ENCODE measurements at places on chromosomes 2 and 18.

DNA sequence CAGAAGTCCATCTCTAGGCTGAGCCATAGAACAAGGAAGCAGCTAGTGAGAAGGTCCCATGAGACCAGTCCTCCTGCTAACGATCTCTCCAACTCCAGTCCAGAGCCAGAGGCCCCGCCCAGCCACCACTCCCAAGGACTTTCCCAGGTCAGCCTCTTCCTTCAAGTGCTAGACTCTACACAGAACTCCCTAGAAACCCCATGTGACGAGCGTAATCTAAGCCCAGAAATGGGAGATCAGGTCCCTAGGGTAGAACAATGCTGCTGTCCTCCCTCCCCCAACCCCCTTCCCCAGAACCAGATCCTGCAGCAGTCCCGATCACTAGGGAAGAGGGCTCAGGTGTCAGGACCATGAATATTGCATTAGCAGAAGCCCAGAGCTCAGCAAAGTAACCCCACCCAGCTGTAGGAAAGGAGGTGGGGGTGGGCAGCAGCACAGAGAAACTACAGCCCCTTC, 6.9 kb downstream of the DCTN1 start:
- DNase-seq: no peak

- no peak for DNase-seq
These were observed 29.4 kb downstream of the PSD4 start for GRCh38 chr2:113203217-113203530.

DNA sequence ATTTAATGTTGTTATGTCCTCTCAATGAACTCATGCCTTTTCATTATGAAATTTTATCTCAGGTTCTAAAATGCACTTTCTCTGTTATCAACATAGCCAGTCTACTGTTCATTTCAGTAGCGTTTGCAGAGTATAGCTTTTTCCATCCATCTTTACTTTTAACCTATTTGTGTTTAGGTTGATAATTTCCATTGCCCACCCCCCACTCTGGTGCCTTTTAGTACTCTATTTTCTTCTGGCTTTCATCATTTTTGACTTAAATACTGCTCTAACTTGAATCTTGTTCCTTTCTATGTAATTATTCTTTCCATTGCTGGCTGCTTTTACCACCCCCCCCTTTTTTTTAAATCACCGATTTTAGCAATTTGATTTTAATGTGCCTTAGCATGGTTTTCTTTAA, 585.0 kb upstream of the LRATD1 start:
- DNase-seq: no peak

- no peak for DNase-seq
These were observed 336.5 kb upstream of the MMADHC start for GRCh38 chr2:149924028-149924427.

DNA sequence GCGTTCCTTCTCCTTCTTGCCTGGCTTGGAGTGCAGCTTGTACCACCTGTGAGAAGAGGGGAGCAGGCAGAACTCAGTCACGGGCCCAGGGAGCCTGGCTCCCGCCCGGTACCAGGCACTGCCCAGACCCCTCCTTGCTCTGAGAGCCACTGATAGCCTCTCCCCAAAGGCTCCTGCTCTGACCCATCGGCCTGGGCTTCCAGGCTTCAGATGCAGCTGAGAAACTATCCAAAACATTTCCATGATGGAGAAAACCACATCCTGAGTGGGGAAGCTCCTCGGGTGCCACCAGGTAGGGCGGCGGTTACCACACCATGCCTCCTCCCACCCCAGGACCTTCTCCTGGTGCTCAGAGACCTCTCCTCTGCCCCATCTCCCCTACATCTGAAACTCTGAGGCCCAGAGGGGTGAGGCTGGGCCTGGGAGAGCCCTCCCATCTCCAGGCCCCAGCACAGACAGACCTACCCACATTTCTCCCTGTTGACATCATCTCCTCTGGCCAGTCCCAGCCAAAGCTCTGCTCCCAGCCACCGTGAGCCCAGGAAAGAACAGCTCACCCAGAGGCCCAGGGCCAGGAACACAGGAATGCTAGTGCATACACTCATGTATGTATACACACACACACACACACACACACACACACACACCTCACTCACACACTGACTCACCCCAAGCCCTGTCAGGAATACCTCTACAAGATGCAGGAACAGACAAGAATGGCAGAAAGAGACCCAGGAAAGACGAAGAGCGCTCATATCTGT, 17.9 kb upstream of the SFXN5 start:
- DNase-seq: no peak

GRCh38 chr18:407191-407590, 93.3 kb downstream of the COLEC12 start:
- no peak for DNase-seq

- DNase-seq: no peak
These were observed 8.9 kb upstream of the FAP start for GRCh38 chr2:162252153-162252552.

DNA sequence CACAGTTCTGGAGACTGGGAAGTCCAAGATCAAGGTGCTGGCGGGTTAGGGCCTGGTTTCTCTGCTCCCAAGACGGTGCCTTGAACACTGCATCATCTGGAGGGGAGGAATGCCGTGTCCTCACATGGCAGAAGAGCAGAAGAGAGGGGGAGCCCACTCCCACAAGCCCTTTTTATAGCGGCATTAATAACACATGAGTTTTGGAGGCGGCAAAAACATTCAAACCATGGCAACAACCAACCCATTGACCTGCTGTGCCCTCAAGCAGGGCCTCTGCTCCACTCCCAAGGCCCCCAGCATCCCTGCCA, 62.0 kb downstream of the SMAD7 start:
- no peak for DNase-seq

GRCh38 chr2:174704642-174705041, 59.6 kb downstream of the CHRNA1 start:
- no peak for DNase-seq

- DNase-seq: no peak
These were observed 116.5 kb downstream of the CSRNP3 start for GRCh38 chr2:165586019-165586418.

DNA sequence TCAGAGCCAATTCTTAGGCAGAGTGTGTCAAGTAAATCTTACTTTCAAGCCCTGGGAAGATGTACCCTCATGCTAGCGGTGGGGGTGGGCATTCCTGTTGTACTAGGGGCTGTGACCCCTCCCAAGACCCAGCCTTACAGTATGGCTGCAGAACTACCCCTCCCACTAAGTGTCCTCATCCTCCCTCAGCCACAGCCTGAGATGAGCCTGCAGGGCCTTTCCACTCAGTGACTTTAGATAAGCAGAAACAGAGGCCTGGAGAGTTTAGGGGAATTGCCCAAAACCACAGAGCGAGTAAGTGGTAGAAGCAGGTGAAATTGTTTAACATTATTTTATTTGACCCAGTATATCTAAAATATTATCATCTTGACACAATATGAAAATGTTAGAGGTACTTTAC, 36.6 kb downstream of the TTC32 start:
- DNase-seq: no peak
